ENCODE measurements at places on chromosomes 2 and 18.

DNA sequence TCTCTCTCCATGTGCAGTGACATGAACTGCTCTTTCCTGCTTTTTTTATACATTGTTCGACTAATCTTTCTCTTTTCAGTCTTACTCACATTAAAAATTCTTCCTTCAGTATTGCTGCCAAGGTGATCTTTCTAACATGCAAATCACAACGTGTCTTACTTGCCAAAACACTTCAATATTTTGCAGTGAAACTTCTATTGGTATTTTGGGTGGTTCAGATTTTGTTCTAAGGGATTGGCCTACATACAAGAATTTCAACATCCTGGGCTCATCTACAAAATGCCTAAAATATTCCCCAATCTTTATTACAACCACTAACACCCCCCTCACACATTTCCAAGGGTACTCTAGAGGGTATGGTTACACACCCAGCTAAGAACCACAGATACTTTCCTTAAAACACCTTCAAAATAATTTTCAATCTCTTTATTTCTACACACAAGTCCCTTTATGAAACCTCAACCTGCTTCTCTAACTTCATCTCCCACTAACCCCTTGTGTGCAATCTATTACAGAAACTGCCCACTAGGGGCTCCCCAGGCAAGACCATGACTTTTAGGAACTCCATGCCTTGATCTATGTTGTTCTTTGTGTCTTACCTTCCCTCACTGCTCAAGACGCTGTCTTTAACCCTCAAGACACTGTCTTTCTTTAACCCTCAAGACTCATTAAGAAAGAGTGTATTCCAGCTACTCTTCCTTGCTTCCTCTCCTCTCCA is 50.9 kb downstream of the COL3A1 start:
- DNase-seq, result no peak

- DNase-seq, result no peak
These were observed 50.8 kb downstream of the KCNIP3 start for GRCh38 chr2:95347681-95348608.

DNA sequence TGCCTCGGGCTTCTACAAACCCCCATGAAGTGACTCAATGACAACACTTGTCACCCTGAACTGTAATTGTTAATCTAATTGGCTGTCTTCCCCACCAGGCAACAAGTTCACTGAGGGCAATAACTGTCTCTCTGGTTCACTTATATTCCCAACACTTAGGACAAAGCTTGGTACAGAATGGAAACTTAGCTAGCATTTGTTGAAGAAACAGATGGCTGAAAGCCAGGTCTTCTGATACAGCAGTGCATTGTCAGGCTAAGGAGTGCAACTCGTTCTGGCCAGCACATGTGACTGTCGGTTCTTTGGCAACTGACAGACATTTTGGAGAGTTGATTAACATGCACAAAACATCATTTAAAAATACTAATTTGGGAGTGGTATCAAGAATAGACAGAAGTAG is 14.6 kb upstream of the DNAJC27 start:
- no peak for DNase-seq

DNA sequence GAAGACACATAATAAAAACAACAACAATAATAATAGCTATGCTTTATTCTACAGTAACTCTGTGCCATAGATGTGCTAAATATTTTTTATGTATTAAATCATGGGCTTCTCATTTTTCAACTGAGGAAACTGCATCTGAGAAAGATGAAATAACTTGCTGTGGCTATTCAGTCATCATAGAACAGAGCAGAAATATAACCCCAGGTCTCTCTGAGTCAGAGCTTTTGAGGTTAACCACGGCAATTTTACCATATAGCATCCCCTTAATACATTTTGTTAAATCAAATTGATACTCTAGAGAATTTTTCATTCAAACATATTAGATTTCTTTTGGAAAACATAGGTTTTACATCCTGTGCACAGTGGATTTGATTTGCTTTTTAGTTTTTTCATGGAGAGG is 586.6 kb upstream of the KLHL29 start:
- no peak for DNase-seq

DNA sequence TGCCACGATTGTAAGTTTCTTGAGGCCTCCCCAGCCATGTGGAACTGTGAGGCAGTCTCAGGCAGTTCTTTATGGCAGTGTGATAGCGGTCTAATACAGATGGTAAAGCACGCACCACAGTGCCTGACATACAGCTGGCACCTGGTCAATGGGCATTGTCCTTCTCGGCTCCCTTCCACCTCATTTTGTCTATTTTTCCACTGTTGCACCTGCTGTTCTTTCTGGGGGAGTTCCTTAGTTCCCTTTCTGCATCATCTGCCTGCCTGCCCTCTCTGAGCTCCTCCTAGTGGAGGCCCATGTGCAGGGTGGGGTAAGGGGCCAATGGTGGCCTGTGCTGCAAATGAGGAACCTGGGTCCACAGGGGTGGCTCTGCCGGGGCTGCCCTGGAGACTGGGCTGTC is 157.6 kb downstream of the LPIN1 start:
- no peak for DNase-seq

DNA sequence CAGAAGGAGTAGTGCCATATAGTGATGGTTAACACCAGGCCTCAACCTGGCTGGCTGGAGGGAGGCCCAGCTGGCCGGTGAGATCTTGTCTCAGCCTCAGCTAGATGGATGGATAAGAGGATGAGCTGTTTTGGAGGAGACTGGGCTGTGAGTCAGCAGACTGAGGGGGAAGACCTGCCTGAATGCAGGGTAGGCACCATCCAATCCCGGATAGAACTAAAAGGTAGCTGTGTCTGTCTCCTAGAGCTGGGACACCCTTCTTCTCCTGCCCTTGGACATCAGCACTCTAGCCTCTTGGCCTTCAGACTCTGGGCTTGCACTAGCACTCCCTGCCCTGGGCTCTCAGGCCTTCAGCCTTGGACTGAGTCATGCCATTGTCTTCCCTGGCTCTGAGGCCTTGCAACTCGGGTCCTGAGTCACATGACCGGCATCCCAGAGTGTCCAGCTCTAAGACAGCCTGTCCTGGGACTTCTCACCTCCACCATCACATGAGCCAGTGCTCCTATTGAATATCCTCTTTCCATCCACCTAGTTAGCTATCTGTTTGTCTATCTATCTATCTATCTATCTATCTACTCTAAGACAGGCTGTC is 131.3 kb downstream of the TPO start:
- no peak for DNase-seq

DNA sequence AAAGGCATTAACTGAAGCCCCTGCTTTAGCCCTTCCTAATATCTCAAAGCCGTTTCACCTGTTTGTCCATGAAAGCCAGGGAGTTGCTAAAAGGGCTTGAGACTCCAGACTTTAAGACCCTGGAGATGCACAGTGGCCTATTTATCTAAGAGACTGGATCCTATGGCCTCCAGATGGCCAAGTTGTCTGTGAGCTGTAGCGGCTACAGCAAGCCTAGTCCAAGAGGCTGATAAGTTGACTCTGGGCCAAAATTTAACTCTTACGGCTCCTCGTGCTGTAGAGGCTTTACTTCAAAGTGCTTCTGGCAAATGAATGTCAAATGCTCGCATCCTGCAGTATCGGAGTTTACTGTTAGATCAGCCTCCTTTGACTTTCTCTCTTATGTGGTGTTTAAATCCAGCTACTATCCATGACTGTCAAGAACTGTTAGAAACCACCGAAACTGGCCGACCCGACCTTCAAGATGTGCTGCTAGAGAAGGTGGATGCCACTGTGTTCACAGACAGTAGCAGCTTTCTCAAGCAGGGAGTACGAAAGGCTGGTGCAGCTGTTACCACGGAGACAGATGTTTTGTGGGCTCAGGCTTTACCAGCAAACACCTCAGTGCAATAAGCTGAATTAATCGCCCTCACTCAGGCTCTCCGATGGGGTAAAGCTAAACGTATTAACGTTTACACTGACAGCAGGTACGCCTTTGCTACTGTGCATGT is 336.7 kb upstream of the CNTNAP5 start:
- no peak for DNase-seq

DNA sequence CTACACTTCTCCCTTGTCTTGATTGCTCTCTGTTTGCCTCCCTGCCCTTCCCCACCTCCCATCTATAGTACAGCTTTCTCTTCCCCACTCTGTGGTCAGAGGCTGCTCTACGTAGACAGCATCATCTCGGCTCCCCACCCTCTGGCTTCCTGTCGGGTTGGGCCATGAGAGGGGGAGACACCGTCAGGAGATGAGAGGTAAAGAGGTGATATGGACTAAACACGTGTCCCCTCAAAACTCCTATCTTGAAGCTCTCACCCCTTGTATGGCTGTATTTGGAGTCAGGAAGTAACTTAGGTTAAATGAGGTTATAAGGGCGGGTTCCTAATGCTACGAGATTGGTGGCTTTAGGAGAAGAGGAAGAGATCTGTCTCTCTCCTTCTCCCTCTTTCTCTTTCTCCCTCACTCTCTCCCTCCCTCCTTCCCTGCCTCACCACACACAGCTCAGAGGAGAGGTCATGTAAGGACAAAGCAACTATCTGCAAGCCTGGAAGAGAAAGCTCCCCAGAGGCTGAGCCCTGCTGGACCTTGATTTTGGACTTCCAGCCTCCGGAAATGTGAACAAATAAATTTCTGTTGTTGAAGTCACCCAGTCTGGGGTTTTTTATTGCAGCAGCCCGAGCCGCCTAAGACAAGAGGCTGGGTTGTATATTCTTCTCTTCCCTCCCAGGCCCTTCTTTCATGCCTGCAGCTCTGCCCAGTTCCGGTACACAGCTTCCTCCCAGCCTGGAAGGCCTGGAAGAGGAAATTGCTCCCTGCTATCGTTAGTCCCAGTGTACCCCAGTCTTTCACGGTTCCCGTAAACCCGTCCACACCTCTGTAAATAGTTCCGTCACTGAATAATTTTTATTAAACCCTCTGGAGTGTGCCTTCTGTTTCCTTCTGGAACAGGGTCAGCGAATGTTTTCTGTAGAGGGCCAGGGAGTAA is 138.0 kb downstream of the AKAIN1 start:
- DNase-seq, result no peak

DNA sequence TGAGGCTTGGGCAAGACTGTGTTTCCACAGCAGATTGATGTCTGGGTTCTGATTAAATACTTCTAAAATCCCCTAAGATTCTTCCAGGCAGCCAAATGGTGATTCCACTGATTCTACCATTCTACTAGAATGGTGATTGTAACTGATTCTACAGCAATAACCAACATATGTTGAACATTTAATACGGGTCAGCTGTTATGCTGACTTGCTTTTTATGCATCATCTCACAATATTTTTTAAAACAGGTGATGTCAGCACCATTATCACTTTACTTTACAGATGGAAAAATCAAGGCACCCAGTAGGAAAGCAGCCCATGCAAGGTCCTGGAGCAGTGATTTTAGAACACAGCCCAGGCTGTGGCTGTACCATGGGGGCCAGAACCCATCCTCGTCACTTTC is 37.5 kb downstream of the TIMM21 start:
- DNase-seq, result no peak

- DNase-seq, result no peak
These were observed 29.1 kb upstream of the PDIA6 start for GRCh38 chr2:10841547-10842219.

DNA sequence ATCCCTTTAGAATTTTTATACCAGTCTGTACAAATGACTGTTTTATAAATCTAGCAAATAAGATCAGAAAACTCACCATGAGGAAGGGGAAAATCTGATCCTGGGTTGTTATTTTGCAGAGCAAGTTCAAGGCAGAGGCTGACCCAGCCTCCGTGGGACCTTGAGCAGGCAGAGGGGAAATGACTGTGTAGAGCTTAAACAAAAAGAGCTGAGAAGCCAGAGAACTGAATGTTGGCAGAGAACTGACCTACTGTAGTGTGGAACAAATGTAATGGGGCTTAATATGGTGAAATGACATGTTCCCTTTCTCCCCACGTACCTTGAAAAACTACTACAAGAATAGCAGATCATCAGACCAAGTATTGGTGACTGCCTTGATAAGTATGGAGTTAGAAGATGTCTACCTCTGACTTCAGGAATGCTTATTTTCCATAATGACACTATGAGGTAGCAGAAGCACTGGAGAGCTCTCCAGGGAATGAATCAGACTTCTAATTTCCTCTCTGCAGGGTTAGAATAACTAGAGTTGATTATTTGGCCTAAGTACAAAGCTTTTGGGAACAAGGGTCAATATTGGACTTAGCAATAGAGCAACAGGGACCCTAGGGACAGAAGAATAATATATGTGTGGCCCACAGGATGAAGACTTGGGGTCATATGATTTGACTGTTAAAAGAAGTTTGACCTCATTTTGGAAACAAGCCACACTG is 304.4 kb downstream of the CCDC178 start:
- DNase-seq, result no peak

DNA sequence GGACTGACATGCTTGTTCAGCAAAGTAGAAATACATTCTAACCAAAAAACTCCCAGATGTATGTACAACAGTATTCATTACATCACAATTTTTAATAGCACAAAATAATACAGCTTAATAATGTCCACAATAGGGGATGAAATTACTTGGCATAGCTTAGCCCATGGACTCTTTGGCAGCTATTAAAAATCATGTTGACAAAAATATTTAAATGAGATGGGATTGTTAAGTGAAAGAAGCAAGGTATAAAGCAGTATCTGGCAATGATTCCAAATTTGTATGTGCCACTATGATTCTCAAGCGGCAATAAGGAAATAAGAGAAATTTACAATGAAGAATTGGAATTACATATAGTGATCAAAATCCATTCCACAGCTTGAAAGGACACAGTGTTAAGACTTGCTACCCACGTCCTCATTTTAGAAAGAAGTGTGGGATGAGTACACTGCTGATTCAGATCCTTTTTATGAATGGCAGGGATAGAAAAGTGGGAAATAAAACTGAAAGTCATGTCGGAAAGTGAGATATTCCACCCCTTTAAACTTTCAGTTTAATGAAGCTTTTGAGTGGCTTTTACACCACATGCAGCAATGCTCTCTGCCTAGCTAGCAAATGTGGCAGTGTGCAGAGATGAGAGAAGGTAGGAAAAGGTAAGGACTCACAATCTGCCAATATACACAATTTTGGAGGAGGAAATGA is 2.4 kb downstream of the GAREM1 start:
- no peak for DNase-seq

DNA sequence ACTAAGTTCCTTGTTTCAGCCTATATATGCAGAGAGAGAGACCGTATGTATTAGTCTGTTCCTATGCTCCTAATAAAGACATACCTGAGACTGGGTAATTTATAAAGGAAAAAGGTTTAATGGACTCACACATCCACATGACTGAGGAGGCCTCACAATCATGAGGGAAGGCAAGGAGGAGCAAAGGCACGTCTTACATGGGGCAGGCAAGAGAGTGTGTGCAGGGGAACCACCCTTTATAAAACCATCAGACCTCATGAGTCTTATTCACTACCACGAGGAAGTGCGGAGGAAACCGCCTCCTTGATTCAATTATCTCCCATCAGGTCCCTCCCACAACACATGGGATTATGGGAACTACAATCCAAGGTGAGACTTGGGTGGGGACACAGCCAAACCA is 73.8 kb downstream of the TMEM18 start:
- no peak for DNase-seq

- DNase-seq, result no peak
These were observed 32.2 kb upstream of the ZFP36L2 start for GRCh38 chr2:43258547-43259156.

DNA sequence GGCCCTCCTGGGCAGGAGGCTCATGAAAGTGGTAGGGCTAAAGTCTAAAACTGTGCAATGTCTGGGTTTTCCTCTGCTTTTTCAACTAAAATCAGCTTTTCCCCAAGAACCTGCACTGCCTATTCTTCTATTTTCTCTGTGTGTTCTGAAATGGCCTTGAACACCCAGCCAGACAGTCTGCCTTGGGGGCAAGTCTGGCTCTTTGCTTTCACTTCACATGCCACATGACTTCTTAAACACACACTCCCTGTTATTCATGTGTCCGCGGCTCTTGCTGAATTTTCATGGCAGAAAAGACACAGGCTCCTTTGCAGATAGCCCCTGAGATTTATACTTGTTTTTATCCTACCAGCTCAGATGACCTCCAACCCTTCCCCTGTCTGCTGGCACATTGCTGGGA is 10.6 kb upstream of the RPIA start:
- DNase-seq, result no peak

Data from stimulated activated CD8-positive, alpha-beta memory T cell treated with anti-CD3 and anti-CD28 coated beads, Interleukin-4, amount 100 ng/mL, for 1 hour (primary cell).